Stimulated activated CD4-positive, alpha-beta T cell treated with anti-CD3 and anti-CD28 coated beads, Interleukin-15, amount 100 ng/mL, for 24 hours (primary cell): ENCODE measurements at places on chromosomes 12 and 14.

GRCh38 chr14:80426683-80427082, 215.4 kb upstream of the DIO2 start:
- no peak for DNase-seq

- no peak for DNase-seq
These were observed 180.4 kb upstream of the ATP2B1 start for GRCh38 chr12:89889062-89889461.

DNA sequence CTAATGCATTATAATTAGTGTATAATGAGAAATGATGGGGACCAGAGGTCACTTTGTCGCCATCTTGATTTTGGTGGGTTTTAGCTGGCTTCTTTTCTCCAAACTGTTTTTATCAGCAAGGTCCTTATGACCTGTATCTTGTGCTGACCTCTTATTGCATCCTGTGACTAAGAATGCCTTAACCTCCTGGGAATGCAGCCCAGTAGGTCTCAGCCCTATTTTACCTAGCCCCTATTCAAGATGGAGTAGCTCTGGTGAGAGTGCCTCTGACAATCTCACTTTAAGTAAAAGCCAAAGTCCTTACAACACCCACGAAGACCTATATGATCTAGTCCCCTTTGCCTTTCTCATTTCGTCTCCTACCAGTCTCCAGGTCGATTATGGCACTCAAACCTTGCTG, 28.3 kb upstream of the STRAP start:
- no peak for DNase-seq

GRCh38 chr14:93951635-93952540, 24.5 kb downstream of the ASB2 start:
- DNase-seq = no peak

DNA sequence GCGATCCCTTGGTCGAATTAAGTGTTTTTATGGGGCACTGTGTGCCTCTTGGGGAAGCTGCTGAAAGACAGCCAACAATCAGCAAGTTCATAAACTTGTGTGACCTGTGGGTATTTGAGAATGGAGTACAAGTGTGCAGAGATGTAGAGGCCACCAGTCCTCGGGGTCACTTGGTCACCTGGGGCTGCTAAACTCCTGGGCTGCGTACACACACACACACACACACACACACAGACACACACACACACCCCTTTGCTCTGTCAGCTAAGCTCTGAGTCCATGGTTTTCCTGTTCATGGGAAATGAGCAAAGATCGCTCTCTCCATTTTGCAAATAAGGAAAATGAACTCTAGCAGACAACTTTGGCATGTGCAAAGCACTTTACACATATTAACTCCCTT, 24.5 kb downstream of the DYRK4 start:
- DNase-seq = no peak

- DNase-seq = no peak
These were observed 11.4 kb downstream of the SLC15A5 start for GRCh38 chr12:16266085-16266484.

- DNase-seq = peak; percentile 25
These were observed 42.1 kb downstream of the FOXN3 start for GRCh38 chr14:89374908-89375307.

GRCh38 chr12:64087761-64088160, 134.3 kb downstream of the KICS2 start:
- DNase-seq = no peak

DNA sequence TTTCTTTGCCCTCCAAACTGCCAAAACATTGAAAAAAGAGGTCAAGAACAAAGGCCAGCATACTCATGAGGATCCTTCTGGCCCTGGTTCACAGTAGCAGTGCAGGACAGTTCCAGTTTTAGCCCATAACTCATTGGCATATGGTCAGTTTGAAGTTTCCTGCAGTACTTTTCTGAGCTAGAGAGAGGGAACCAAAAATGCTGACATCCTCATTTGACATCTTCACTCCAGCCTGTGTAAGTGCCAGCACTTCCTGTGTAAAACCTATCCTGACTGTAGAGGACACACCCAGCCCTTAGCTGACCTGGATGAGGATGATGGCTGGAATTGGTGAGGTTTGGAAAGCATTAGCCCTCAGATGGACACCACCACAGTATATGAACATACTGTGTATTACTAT, 84.1 kb downstream of the FGD4 start:
- no peak for DNase-seq

DNA sequence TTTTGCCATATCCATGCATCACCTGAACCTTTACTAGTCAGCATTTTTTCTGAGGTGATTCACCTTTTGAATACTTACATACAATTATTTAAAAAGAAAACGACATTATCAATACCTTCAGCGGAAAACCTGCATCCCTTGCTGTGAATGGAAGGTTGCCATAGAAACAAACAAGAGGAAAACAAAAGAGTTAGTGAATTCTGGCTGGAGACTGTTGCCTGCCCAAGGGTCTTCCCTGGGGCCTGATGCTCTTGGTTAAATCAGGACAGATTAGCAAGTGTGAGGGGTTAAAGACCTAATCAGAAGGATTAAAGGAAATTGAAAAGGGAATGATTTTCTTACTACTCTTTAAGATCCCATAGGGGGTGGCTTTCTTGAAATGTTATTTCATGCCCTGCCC, 96.0 kb upstream of the WSCD2 start:
- no peak for DNase-seq

GRCh38 chr14:106166232-106166631, 639.8 kb downstream of the TMEM121 start:
- DNase-seq = no peak

GRCh38 chr14:103319422-103319821, 14.6 kb upstream of the EIF5 start:
- DNase-seq = no peak

GRCh38 chr14:101598159-101598558, 36.9 kb downstream of the DIO3 start:
- no peak for DNase-seq

GRCh38 chr12:34406228-34406995, 384.1 kb downstream of the ALG10 start:
- peak; percentile 0 for DNase-seq
